Tracheal epithelial cell (primary cell): ENCODE measurements at places on chromosomes 1 and 21. TPM values are rescaled to one million over a fixed set of nuclear protein-coding genes. Genes with fewer than 3 reads are reported as not detected.

PROK1 gene
- not detected in 2 replicates for total RNA-seq

CDC20 gene
- total RNA-seq: 2.3 and 12.0 TPM in 2 replicates

TAS1R1 gene
- total RNA-seq: not detected in 2 replicates

F5 gene
- total RNA-seq: not detected in 2 replicates

AVPR1B gene
- not detected in 2 replicates for total RNA-seq

LAX1 gene
- under 0.01 TPM in 1 of 2 replicates, not detected in the other for total RNA-seq

TINAGL1 gene
- 179 and 186 TPM in 2 replicates for total RNA-seq

TNFRSF18 gene
- 0.64 and 1.9 TPM in 2 replicates for total RNA-seq

OSBPL9 gene
- 88.7 TPM in 2 replicates for total RNA-seq

DPYD gene
- total RNA-seq: 2.6 and 4.8 TPM in 2 replicates

SH2D1B gene
- total RNA-seq: under 0.01 and 0.21 TPM in 2 replicates

ZNF648 gene
- total RNA-seq: under 0.01 TPM in 1 of 2 replicates, not detected in the other

ZNF670 gene
- 2.7 and 3.4 TPM in 2 replicates for total RNA-seq

SGIP1 gene
- 1.4 TPM in 1 of 2 replicates, not detected in the other for total RNA-seq

FAM76A gene
- 10.6 and 13.9 TPM in 2 replicates for total RNA-seq

KIAA0040 gene
- 4.0 and 7.2 TPM in 2 replicates for total RNA-seq

TMCO1 gene
- 76.1 and 85.3 TPM in 2 replicates for total RNA-seq

UBR4 gene
- total RNA-seq: 81.0 and 91.6 TPM in 2 replicates

ETNK2 gene
- 24.3 and 96.3 TPM in 2 replicates for total RNA-seq

AIRE gene
- total RNA-seq: not detected in 2 replicates

CRYBG2 gene
- 36.9 and 51.1 TPM in 2 replicates for total RNA-seq

GJB3 gene
- 160 and 174 TPM in 2 replicates for total RNA-seq

PROX1 gene
- under 0.01 and 0.43 TPM in 2 replicates for total RNA-seq

GSTM3 gene
- 8.5 and 24.1 TPM in 2 replicates for total RNA-seq

SH2D5 gene
- total RNA-seq: 31.5 and 64.6 TPM in 2 replicates
